ENCODE measurements at places on chromosomes 7 and 10.
A peak's percentile ranks its signal among the peaks of the same experiment; 100 is the strongest.

DNA sequence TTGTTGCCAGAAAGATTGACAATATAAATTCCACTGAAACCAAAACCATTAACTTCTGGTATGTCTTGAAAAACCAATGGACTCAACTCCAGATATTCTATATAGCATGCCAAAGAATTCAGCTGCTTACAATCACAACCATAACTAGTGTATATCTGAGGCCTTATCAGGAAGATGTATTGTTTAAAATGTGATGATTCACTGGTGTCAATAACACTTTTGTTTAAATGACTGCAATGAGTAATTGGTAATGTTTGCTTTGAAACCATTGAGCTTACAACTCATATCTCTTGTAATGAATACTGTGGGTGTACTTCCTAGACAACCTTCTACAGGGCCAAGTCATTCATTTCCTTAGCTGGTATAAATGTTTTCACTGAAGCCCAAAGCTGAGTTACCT, 727.9 kb upstream of the KCND2 start:
- no peak for DNase-seq

DNA sequence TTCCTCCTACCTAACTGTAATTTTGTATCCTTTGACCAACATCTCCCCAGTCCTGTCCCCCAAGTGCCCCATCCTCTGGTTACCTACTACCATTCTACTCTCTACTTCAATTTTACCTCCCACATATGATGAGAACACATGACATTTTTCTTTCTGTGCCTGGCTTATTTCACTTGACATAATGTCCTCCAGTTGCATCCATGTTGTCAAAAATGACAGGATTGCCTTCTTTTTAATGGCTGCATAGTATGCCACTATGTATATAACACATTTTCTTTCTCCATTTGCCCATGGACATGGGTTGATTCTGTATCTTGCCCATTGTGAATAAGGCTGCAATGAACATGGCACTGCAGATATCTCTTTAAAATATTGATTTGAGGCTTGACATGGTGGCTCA, 33.7 kb downstream of the GLI3 start:
- DNase-seq, result no peak

GRCh38 chr10:14528450-14528849, 197.7 kb upstream of the FRMD4A start:
- DNase-seq, result no peak

DNA sequence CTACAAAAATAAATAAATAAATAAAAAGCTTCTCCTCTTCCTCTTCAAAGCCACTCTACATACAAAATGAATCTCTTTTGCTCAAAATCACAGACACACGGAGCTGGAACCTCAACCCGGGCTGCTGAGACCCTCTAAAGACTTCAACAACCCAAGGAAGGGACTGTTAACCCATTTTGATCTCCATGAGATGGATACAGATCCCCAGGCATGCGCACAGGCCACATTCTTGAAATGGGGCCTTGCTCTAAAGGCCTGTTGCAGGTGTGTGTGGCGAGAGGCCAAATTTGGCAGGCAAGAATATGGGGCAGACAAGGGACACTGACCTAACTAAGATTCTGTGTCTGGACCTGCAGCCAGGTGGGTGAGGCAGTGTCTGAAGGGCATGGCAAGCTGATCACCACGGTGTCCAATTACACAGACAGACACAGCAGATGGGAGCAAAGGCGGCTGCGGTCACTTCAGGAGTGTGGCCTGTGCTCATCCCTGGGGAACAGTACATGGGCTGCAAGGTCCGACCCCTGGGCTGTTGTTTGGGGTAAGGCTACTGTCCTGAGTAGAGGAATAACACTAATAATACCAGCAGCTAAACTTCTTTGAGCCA, 219.8 kb downstream of the HECW1 start:
- no peak for DNase-seq

GRCh38 chr7:152924238-152924637, 164.7 kb downstream of the ACTR3B start:
- no peak for DNase-seq

- peak; percentile 39 for DNase-seq
Measured at GRCh38 chr10:34524369-34525091, 290.6 kb downstream of the PARD3 start.

DNA sequence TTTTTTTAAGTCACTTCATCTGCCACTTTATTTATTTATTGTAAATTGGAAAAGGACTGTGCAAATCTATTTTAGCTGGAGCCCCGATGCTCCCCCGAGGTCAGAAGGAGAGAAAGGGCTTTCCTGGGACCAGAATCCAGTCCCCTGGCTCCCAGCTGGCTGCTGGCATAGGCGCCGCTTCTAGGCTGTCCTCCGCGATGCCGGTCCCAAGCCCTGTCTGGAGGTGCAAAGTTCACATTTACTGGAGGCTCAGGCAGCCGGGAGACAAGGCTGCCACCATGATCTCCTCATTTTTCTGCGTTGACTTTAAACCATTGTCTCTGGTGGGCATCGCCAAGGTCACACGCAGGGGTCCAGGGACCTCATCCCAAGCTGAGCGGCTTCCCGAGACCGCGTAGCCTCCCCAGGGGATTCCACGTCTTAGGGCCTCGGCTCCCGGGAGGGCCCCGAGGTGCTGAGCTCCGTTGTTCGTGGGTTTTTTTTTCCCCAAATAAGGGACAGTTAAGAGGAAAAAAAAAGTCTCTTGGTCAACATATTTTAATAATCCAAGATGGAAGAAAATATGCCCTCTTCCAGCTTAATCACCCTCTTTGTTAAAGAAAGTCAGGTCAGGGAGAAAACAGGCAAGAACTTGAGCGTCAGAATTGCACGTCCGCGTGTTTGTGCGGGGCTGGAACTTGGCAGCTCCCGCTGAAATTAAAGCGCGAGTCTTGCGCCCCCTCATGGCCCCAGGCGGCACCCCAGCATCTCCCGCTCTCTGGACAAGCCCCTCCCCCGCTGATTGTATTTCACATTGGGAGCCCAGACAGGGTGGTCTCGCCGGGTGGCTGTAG, 11.9 kb downstream of the RGR start:
- DNase-seq, result no peak

- peak; percentile 32 for DNase-seq
Measured at GRCh38 chr7:128036226-128036940, 5.1 kb upstream of the LRRC4 start.

DNA sequence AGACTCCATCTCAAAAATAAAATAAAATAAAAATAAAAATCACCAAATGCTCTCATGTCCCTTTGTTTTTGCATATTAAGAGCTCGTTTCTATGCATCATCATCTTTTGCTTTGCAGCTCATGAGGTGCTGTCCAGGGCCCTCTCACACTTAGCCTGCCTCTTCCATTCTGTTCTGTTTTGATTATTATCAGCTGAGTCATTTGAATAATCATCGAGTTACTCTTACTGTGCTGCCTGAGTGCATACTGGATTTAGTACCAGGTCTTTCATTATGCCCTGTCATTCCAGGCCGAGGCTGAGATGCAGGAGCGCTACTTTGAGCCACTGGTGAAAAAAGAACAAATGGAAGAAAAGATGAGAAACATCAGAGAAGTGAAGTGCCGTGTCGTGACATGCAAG, 33.0 kb downstream of the UCMA start:
- DNase-seq, result no peak
